Pancreas (tissue), 10 donors: ENCODE measurements at places on chromosomes 6 and 20. TPM values are rescaled to one million over a fixed set of nuclear protein-coding genes. Genes with fewer than 3 reads are reported as not detected.

The SNAP25 gene
- 0.95 TPM for total RNA-seq

The ADGRF1 gene
- total RNA-seq = 0.24 TPM

The NAPB gene
- 4.2 TPM for total RNA-seq

The PGC gene
- total RNA-seq = 2.7 TPM

The MTFR2 gene
- total RNA-seq = 0.61 TPM

The FAM83B gene
- 2.0 TPM for total RNA-seq

The FUCA2 gene
- 26.5 TPM for total RNA-seq

The ID4 gene
- total RNA-seq = 21.8 TPM

The MAFB gene
- total RNA-seq = 18.0 TPM

The SLPI gene
- total RNA-seq = 22.1 TPM

The C6orf15 gene
- total RNA-seq = not detected

The RHAG gene
- total RNA-seq = not detected

The BACH2 gene
- total RNA-seq = 3.0 TPM

The C20orf204 gene
- 0.81 TPM for total RNA-seq

- no peak for DNase-seq
These were observed 178.4 kb downstream of the MRPL14 start for GRCh38 chr6:43948527-43949485.

DNA sequence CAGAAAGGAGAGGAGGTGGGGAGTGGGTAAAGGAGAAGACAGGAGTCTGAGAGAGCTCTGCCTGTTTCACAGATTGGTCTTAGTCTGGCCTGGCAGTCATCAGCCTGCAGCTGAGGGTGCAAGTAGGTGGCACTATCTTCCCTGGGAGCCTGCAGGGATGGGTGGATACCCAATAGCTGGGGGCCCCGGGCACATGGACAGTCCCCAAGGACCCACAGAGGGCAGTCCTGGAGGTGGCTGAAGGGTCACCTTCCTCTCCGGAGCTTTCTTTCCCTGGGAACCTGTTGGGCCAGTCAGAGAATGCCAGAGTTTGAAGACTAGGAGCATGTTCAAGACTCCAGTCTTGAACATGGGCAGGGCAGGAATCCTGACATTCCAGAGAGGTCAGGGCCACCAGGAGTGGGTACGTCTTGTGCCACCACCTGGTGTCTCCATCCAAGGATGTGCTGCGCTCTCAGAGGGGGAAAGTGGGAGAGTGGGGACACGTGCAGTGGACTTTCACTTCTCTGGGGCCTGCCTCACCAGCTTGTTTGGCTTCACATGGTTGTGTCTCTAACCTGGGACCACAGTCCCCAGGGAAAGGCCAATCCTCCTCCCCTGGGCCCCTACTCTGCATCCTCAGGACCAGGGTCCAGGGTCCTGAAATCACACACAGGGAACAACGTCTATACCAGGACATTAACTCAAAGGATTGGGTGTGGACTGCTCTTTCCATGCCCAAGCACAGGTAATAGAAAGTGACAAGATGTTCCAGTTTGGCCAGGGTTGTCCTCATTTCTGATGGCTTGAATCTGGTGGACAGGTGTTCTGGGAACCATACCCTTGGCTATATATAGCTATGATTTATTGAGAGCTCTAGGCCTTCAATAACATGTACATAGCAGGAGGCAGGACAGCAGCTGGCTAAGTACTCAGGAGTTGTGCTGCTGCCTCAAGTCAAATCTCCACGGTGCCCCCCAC is 18.0 kb downstream of the AARS2 start:
- no peak for DNase-seq

- DNase-seq = no peak
These were observed 23.3 kb downstream of the MYCT1 start for GRCh38 chr6:152720974-152721373.

- DNase-seq = no peak
These were observed 46.4 kb downstream of the HECA start for GRCh38 chr6:139181236-139181635.

DNA sequence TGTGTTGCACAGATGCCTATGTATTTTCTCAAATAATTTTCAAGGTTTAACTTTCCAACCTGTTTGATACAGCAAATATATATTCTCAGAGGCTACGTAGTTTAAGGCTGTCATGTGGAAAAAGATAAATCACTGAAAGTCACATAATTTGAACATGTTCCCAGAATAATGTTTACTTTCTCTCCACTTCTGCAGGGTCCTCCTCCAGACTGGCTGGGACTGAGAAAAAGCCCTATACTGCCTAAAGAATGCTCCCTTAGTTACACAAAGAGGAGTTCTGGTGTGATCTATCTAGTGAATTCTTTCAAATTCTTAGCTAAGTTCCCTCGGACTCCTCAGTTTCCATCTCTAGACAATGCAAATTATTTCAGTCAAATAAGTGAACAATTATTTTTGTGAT is 411.0 kb downstream of the C6orf118 start:
- no peak for DNase-seq

- no peak for DNase-seq
These were observed 72.9 kb upstream of the DTNBP1 start for GRCh38 chr6:15735567-15736265.

GRCh38 chr6:17938901-17939300 is 48.5 kb downstream of the KIF13A start:
- no peak for DNase-seq

DNA sequence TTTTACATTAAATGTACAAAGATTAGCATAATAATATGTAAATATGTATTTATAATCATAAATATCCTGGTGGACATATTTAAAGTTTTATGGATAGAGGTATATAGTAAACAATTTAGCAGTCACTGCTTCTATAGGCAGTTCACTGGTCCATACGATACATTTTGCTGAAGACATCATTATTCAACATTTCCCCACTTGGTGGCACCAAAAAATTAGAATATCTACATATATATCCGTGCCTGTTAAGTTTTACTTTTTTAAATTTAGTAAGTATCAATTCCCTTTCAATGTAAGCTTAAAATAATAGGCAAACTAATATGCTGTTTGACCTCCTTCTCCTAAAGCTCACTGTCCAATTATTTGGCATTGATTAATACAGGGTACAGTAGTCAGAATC is 64.2 kb downstream of the LMBRD1 start:
- no peak for DNase-seq

GRCh38 chr6:30876039-30876730 is 8.1 kb upstream of the DDR1 start:
- peak; percentile 37 for DNase-seq

GRCh38 chr6:142953373-142954273 is 8.6 kb upstream of the HIVEP2 start:
- no peak for DNase-seq

GRCh38 chr20:47125508-47125757 is 230.8 kb downstream of the EYA2 start:
- no peak for DNase-seq

GRCh38 chr6:147075381-147075780 is 128.8 kb upstream of the STXBP5 start:
- DNase-seq = no peak

GRCh38 chr20:58877976-58878360 is 25.5 kb downstream of the GNAS start:
- no peak for DNase-seq

- no peak for DNase-seq
These were observed 181.9 kb downstream of the HDGFL1 start for GRCh38 chr6:22751223-22751622.

DNA sequence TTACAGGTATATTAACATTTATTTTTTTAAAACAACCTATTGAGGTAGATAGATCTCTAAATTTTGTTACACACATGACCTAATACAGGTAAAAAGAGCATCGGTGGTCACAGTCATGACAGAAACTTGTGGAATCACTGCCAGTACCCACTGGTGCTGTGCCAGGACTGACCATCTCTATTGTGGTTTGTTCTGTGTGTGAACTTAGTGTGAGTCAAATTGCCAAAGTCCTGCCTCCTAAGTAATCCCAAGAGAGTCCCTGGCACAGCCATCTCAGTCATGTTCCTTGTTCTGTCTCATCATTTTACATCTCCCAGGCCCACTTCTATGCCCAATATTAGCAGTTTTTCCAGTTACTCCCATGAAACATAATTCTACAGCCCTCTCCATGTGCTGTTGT is 21.4 kb downstream of the GSTA2 start:
- DNase-seq = no peak

DNA sequence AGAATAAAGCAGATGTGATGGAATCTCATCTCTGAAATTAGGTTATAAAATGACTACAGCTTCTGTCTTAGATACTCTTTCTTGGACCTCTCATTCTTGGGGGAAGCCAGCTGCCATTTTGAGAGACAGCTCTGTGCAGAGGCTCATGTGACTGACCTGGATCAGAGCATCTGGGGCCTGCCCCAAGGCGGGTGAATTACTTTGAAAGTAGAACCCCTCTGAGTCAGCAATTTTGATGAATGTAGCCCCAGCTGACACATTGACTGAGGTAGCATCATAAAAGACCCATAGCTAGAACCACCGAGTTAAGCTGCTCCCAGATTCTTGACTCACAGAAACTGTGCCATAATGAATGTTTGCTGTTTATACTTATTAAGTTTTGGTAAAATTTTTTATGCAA is 124.5 kb downstream of the THEMIS start:
- DNase-seq = no peak

DNA sequence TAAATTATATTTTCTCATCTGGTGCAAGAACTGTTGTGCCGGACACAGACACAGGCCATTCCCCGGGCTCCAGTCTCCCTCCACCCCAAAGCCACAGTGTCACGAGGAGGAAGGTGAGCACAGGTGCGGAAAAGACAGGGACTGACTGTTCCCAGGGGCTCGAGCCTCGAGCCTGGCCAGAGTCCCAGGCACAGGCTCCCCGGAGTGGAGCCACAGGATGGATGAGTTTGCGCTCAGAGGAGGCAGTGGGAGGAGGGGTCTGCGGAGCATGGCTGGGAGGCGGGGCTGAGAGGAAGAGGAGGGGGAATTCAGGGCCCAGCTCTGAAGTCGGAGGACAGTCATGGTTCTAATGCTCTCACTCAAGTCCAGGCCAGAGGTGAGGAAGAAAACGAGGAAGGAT is 284.8 kb downstream of the SMOC2 start:
- no peak for DNase-seq

GRCh38 chr20:48202334-48203113 is 417.2 kb upstream of the SULF2 start:
- no peak for DNase-seq

DNA sequence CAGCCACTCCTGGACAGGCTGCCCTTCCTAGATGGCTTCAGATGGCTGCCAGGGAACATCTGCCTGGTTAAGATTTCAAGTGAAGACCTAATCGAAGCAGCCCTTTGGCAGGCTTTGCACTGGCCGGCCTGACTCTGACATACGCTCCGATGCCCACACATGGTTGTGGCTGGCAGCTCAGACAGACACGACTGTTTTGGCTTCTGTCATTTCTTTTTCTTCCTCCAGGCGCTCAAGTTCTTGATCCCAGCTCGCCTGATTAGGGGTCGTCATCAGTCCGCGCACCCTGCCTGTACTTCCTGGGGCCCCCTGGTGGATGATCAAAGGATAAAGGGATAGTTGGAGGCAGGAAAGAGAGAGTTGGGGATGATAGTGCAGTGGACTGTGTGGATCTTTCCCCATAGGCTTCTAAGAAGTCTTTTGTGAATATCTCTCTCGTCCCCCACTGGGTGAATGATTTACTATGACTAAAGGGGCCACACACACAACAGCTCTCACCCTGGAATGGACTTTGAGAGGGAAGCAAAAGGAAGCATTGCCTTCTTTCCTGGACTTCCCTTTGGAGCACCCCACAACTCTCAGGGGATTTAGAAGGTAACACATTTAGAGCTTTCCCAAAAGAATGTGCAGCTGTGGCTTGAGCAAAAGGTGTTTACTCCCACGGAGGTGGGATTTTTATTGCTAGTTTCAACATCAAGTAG is 21.4 kb upstream of the TRAM2 start:
- DNase-seq = no peak

DNA sequence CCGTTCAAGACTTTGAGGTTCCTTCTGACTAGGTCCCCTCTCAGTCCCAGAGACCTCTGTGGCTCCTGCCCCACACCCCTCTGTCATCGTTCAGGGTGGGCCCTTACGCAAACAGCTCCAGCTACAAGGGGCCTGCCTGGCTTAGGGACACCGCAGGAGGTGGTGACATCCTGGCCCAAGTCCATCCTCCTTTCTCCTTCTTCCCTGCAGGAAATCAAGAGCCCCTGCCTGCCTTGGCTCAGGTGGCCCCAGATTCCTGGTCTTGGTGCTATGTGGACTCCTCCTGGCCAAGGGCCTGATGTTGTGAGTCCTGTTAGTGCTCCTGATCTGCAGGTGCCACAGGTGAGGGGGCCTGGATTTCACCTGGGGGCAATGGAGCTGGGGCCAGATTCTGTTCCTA is 8.1 kb downstream of the TREML4 start:
- DNase-seq = no peak

DNA sequence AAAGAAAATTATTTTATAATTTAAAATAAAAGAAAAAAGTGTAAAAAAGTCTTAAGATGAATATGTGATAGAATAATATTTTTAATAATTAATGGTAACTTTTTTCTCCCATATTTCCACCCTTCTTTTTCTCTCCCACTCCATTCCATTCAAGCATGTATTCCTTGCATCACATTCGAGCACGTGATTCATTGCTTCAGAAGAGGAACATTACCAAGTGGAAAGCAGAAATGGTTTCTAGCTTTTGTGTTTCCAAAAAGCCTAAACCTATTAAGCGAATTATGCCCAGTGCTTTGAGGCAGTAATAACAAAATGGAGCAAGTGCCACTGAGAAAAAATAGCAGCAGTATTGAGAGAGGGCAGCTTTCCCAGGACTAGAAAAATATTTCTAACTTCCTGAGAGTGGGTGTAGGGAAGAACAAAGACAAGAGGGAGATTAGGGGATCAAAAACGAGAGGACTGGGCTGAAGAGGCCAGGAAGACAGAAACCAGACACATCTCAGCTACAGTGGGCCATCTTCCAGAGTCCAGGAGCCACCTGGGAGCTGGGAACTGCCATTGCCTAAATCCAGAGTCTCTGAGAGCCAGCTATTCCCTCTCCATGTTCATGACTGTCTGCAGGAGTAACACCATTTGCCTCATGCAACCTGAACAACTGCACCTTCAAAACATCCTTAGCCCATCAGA is 15.0 kb upstream of the AKIRIN2 start:
- DNase-seq = no peak

- DNase-seq = no peak
These were observed 45.0 kb downstream of the TFAP2A start for GRCh38 chr6:10369896-10370295.

- DNase-seq = no peak
These were observed 1.6 kb downstream of the SIRPD start for GRCh38 chr20:1555952-1556351.

DNA sequence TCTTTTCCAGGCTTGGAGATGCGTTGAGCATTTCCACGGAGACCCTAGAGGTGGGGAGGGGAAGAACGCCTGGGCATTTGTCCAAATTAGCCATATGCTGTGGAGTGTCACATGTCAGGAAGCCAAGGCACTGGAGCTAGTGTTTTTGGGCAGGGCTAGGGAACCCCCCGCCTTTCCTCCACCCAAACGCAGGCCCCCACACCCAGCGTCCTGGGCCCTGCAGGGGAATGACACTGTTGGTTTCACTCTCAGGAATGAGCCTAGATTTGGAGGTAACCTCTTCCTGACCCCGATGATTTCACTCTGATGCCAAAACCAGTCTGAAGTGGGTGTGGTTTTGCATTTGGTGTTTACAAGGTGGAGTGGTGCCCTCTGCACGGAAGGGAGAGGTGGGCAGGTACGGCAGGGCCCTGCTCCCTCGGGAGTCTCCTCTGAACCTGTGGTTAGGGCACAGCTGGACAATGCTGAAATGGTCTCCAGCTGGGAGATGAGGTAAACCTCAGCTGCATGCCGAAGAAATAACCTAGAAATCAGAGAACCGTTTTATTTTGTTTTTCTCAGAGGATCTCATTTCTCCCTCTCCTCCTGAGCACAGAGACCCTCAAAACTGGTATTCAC is 29.5 kb downstream of the MTHFD1L start:
- DNase-seq = no peak

- DNase-seq = no peak
These were observed 16.3 kb downstream of the TRAF3IP2 start for GRCh38 chr6:111589366-111589765.

- DNase-seq = no peak
These were observed 19.4 kb upstream of the TUBB2A start for GRCh38 chr6:3176562-3177355.
